ENCODE measurements at places on chromosomes 12 and 14.

GRCh38 chr12:66740732-66741131, 61.9 kb upstream of the GRIP1 start:
- DNase-seq = no peak

DNA sequence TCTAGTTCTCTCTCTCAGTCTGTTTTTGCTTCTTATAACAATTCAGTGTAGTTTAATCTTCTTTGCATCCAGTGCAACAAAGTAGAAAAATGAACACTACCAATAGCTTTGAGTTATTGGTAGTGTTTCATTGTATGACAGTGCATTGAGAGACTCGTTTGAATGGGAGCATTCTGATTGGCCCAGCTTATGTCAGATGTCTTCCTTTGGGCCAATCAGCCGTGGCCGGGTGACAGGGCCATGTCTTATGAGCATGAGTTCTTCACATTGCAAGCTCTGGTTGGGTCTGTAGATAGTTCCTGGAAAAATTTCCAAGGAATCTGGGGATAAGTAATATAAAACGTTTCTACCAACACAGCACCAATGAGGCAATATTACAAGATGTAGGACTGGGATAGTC, 36.5 kb downstream of the GYS2 start:
- DNase-seq = no peak

DNA sequence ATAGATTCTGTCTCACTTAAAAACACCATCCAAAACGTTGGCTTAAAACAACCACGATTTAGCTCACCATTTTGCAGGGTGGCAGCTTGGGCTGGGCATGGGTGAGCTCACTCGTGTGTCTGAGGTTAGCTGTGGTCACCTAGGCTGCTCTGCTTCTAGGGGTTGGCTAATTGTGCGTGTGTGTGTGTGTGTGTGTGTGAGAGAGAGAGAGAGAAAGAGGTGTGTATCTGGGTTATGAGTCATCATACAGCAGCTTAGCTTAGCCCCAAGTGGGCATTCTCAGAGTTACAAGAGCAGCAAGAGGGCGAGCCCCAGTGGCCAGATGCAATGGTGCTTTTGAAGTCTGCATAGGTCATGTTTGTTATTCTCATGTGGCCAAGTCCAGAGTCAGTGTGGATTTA, 6.0 kb downstream of the FBXW8 start:
- DNase-seq = no peak

GRCh38 chr12:27285403-27285802, 41.3 kb downstream of the STK38L start:
- no peak for DNase-seq

DNA sequence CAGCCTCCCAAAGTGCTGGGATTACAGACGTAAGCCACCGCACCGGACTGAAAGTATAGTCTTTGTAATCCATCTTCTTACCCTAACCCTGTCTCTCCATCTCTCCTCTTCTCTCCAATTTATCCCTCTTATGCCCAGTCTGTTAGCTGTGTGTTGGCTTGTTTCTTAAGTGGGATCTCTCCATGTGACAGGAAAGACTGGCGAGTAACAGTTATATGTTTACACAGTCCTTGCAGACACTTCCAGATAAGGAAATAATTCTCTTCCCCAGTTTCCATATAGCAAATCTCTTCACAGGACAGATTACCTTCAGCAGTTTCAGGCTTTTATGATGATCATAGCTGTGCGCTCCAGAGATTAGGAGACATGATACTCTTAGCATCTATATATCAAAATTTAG, 16.0 kb upstream of the DIP2B start:
- DNase-seq = no peak

GRCh38 chr12:59578254-59578653, 17.6 kb upstream of the SLC16A7 start:
- DNase-seq = no peak

DNA sequence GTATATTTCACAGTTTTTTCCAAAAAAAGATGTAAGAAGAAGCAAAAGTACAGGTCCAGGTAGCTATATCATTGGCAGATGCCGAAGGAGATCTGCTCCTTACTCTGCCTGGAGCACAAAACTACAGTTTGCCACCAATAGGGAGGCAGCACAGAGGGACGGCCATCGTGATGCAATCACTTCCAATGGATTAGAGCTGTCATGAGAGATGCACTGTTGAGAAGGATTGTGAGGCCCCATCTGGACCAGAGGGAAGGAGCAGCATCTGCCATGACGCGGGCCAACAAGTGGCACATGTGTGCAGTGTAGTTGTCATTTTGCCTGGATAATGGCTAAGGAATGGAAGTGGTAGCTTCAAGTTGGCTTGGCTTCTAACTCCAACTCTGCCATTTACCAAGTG, 318.8 kb upstream of the FKBP4 start:
- DNase-seq = no peak

DNA sequence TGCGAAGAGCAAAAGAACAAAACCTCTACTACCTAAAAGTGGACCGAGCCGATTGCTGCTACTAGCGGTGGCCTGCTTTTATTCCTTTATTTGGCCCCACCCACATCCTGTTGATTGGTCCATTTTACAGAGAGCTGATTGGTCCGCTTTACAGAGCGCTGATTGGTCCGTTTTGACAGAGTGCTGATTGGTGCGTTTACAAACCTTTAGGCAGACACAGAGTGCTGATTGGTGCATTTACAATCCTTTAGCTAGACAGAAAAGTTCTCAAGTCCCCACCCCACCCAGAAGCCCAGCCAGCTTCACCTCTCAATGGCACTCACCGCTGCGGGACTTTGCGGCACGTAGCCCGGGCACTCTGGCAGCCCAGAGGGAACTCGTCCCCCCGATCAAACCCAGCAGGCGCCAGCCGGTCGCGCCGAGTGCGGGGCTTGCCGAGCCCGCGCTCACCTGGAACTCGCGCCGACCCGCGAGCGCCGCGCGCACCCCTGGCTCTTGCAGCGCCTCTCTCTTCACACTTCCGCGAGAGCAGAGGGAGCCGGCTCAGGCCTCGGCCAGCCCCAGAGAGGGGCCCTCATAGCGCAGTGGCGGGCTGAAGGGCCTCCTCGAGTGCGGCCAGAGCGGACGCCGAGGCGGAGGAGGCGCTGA, 8.7 kb upstream of the FGD4 start:
- DNase-seq = no peak

GRCh38 chr12:3771853-3772252, 18.9 kb upstream of the CRACR2A start:
- DNase-seq = no peak

DNA sequence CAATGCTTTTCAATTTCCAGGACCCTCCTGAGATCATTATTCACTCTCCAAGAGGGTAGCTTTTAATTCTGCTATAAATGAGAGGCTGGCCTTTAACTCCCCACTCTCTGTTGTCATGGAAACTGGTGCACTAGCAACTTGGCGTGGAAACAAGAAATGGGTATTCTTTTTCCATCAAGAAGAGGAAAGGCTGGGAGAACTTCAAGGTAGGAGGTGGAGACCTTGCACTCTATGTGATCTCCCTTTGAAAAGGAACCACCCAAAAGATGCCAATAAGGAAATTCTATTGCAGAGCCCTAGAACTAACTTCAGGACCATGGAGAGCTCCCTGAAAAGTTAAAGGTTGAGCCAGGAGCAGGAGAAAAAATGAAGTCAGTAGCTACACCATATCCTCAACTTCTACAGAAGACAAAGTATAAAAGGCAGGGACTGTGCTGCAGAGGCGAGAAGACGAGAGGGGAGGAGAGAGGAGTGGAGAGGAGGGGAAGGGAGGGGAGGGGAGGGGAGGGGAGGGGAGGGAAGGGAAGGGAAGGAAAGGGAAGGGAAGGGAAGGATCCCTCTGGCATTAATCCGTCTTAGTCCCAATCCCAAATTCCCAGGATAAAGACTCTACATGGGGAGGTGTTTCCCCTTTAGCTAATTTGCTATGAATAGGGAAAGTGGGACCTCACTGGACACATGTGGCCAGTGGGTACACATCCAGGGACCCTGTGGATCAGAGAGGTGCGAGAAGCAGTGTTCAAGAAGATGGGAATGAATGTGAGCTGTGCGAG, 46.7 kb upstream of the FICD start:
- no peak for DNase-seq

DNA sequence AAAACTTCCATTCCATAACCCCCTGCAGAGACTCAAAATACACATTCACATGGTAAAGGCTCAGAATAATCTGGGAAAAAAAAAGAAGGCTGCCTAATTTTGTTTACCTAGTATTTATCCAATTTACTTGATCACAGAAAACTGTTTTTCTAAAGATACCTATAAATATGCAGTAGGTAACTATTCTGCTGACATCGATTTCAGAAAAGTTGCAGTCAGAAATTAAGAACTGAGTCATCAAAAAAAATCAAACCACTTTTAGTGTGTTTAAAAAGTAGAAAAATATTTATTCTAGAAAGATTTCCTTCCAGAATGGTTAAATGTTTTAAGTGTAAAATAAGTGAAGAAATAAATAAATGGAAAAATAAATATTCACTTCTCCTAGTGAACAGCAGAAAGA, 254.5 kb upstream of the CAND1 start:
- no peak for DNase-seq

DNA sequence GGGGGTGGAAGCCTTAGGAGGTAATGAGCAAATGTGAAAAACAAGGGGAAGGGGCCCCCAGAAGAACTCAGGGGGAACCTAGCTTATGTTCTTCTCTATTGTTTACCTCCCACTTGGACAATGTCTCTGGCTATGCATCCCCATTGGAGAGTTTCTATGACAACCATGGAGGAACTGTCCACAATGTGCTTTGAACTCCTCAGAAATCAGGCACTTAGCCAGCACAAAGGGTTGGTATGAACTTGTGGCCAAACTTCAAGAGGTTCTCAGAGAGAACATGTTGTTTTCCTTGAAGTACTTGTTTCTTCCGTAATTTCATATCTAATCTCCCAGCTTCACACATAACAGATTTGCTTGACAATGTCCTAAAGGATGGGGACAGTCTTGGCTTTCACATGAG, 202.8 kb upstream of the PELI2 start:
- DNase-seq = no peak

GRCh38 chr12:54368025-54368708, 3.9 kb upstream of the GPR84 start:
- DNase-seq = no peak

DNA sequence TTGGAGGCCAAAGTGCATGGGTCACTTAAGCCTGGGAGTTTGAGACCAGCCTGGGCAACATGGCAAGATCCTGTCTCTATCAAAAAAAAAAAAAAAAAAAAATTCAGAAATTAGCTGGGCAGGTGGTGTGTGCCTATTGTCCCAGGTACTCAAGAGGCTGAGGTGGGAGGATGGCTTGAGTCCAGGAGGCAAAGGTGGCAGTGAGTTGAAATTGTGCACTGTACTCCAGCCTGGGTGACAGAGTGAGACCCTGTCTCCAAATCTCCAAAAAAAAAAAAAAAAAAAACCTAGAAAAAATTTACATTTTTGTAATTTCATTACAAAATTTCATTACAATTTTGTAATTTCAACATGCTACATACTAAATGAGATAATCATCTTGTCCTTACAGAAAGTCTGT, 42.7 kb downstream of the SYNE2 start:
- DNase-seq = no peak

GRCh38 chr14:76986231-76986565, 42.3 kb downstream of the IRF2BPL start:
- DNase-seq = no peak

- DNase-seq = no peak
These were observed 23.8 kb upstream of the ATP5MC2 start for GRCh38 chr12:53699678-53700025.

Data from BJ (cell line).